ENCODE measurements at places on chromosomes 12 and 14. TPM values are rescaled to one million over a fixed set of nuclear protein-coding genes. Genes with fewer than 3 reads are reported as not detected.

- no peak for DNase-seq
- no peaks in the 10 kb centered on the region for H3K4me1 ChIP-seq
- H3K36me3 ChIP-seq, result no peaks in the 10 kb centered on the region
- no peaks in the 10 kb centered on the region for H3K27me3 ChIP-seq
Observed at GRCh38 chr14:85587151-85587711, 57.3 kb downstream of the FLRT2 start.

DNA sequence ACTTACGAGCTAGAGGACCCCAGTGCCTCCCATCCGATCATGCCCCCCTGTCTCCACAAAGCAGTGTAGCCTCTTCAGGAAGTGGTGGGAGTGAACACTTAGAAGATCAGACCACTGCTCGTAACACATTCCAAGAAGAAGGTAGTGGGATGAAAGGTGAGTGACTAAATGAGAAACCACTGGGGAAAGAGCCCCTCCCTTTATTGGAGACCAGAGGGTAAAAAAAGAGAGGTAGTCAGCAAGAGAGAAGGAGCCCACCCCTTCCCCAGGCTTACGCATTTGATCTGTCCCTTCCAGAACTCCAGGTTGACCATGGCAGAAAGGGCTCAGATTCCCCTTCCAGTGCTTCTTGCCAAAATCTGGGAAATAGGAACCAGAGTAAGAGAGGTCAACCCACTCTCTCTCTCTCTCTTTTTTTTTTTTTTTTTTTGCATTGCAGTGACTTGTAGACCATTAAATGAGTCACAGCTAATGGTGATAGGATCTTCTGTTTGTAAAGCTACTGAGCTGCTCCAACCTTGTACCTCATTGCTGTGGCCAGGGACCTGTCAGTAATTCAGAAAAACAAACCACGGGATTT is 165.4 kb downstream of the GCH1 start:
- DNase-seq, result no peak
- no peak overlapping the region for H3K4me3 ChIP-seq
- no peaks in the 10 kb centered on the region for H3K27me3 ChIP-seq
- no peaks in the 10 kb centered on the region for H3K4me1 ChIP-seq
- H3K27ac ChIP-seq, result no peak overlapping the region
- H3K36me3 ChIP-seq, result peaks cover 8% of the 10 kb centered on the region

SLC6A12 gene
- 29.3 TPM for total RNA-seq

DNA sequence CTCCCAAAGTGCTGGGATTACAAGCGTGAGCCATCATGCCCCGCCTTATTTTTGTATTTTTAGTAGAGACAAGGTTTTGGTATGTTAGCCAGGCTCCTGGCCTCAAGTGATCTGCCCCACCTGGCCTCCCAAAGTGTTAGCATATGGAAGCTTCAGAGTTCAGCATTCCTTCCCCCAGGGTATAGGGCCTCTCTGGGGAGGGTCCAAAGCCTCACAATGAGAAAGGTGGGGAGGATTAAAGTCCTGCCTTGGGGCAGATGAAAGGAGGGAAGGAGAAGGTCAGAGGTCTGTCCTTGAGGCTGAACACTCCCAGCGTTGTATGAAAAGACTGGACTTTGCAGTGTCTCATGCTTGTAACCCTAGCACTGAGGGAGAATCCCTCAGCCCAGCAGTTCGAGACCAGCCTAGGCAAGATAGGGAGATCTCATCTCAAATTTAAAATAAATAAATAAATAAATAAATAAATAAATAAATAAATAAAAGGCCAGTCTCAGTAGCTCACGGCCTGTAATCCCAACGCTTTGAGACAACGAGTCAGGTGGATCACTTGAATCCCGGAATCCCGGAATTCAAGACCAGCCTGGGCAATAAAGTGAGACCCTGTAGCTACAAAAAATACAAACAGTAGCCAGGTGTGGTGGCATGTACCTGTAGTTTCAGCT is 22.0 kb upstream of the RCOR1 start:
- no peaks in the 10 kb centered on the region for H3K27me3 ChIP-seq
- H3K4me3 ChIP-seq, result no peak overlapping the region
- H3K36me3 ChIP-seq, result no peaks in the 10 kb centered on the region
- no peak overlapping the region for H3K27ac ChIP-seq
- no peak for DNase-seq

DNA sequence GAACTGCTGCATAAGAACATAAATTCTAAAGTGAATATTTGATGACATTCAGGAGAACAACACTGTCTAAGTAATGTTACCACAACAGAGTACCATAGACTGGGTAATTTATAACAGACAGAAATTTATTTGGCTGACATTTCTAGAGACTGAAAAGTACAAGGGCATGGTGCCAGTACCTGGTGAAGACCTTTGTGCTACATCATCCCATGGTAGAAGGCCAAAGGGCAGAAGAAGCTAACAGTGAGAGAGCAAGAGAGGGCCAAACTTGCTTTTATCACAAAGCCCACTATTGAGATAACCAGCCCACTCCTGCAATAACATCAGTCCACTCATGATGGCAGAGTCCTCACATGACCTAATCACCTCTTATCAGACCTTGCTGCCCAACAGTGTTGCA is 88.8 kb downstream of the FIGNL2 start:
- DNase-seq, result peak; percentile 78
- no peaks in the 10 kb centered on the region for H3K27me3 ChIP-seq
- no peaks in the 10 kb centered on the region for H3K36me3 ChIP-seq
- H3K4me1 ChIP-seq, result peaks cover 10% of the 10 kb centered on the region
- peak overlapping the region; percentile 50 for H3K27ac ChIP-seq
